ENCODE measurements at places on chromosomes 3 and 15. TPM values are rescaled to one million over a fixed set of nuclear protein-coding genes. Genes with fewer than 3 reads are reported as not detected.

GRCh38 chr3:48402281-48402732 is 27.6 kb downstream of the PLXNB1 start:
- no peaks in the 10 kb centered on the region for H3K36me3 ChIP-seq
- no peak for DNase-seq
- H3K27me3 ChIP-seq: no peaks in the 10 kb centered on the region
- H3K4me3 ChIP-seq: no peak overlapping the region

DNA sequence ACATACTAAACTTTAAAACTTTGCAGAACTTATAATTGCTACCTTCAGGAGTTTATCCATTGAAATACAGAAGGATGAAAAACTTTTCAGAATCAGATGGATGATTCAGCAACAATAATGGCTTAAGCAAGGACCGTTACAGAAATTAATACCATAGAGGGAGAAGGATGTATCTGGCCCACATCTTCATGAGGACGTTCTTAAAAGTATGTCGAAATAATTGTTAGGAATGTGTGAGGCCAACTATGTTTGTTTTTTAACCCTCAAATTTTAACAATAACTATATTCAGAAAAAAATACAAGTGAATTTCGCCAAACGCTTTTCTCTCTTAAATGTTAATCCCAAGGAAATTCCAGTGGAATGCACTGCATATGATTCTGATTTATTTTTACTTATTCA is 105.2 kb upstream of the EPHA3 start:
- no peak for DNase-seq
- H3K27ac ChIP-seq: no peak overlapping the region
- H3K36me3 ChIP-seq: no peaks in the 10 kb centered on the region

Gene RHOV
- total RNA-seq: 1.2 TPM

DNA sequence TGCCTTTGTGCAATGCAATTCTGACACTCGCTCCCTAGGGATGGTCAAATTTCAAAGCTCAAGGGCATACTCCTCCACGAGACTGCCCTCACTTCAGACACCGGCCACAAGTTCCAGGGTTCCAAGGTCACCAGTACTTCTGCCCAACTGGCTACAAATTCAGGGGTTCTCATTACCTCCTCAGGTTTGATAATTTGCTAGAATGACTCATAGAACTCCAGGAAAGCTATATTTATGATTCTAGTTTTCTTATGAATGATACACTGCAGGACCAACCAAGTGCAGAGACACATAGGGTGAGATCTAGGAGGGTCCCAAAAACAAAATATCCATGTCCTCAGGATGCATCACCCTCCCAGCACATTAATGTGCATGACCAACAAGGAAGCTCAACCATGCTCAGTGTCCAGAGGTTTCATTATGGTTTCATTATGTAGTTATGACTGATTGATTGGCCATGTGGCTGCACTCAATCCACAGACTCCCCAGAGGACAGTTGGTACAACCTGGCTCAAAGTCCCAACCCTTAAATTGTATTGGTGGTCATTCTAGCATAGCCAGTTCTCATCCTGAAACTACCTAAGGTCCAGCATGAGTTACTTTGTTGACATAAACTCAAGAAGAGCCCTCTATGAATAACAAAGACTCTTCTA is 170.4 kb upstream of the LRRN1 start:
- H3K27ac ChIP-seq: no peak overlapping the region
- H3K4me1 ChIP-seq: no peaks in the 10 kb centered on the region
- no peaks in the 10 kb centered on the region for H3K36me3 ChIP-seq

Gene COPG1
- 167 TPM for total RNA-seq

- no peak overlapping the region for H3K4me3 ChIP-seq
- H3K27me3 ChIP-seq: no peaks in the 10 kb centered on the region
- H3K36me3 ChIP-seq: no peaks in the 10 kb centered on the region
- H3K4me1 ChIP-seq: peaks cover 9% of the 10 kb centered on the region
These were observed 35.9 kb downstream of the OXNAD1 start for GRCh38 chr3:16300881-16301359.

DNA sequence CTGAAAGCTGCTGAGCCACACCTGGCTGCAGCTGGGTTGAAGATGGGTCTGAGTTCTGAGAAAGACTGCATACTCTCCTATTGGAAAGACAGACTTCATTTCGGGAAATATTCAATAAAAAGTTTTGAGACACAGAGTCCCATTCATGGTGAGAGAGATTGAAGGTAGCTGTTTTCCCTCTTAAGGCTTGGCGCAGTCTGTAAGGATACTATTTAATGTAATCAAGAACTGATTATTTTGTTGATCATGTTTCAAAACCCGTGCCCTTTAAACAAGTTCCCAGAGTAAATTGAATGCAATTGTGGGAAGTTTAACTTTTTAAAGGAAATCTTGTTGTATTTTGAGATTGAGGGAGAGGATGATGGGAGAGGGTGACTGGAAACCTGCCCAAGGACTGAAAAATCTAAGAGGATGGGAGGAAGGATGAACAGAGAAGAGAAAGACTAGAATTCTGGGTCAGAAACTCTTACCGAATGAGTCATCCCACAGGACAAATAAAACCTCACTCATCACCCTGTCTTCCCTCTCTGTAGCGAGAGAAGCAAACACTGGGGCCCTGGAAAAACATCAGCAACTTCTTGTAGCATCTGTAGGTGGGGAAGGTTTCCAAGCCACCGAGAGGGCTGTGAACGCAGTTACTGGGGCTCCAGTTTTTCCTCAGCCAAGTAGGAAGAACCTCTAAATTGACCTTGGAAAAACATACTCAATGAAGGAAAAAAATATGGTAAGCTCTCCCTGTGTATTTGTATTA is 193.2 kb upstream of the TPRG1 start:
- peak; percentile 47 for DNase-seq
- no peaks in the 10 kb centered on the region for H3K4me1 ChIP-seq
- H3K36me3 ChIP-seq: no peaks in the 10 kb centered on the region

- no peaks in the 10 kb centered on the region for H3K36me3 ChIP-seq
- DNase-seq: no peak
- peaks cover 3% of the 10 kb centered on the region for H3K4me1 ChIP-seq
- no peak overlapping the region for H3K4me3 ChIP-seq
These were observed 67.6 kb downstream of the EFCAB12 start for GRCh38 chr3:129360705-129361460.

Gene FRMD5
- total RNA-seq: 3.8 TPM

Gene EFHB
- total RNA-seq: 0.70 TPM

DNA sequence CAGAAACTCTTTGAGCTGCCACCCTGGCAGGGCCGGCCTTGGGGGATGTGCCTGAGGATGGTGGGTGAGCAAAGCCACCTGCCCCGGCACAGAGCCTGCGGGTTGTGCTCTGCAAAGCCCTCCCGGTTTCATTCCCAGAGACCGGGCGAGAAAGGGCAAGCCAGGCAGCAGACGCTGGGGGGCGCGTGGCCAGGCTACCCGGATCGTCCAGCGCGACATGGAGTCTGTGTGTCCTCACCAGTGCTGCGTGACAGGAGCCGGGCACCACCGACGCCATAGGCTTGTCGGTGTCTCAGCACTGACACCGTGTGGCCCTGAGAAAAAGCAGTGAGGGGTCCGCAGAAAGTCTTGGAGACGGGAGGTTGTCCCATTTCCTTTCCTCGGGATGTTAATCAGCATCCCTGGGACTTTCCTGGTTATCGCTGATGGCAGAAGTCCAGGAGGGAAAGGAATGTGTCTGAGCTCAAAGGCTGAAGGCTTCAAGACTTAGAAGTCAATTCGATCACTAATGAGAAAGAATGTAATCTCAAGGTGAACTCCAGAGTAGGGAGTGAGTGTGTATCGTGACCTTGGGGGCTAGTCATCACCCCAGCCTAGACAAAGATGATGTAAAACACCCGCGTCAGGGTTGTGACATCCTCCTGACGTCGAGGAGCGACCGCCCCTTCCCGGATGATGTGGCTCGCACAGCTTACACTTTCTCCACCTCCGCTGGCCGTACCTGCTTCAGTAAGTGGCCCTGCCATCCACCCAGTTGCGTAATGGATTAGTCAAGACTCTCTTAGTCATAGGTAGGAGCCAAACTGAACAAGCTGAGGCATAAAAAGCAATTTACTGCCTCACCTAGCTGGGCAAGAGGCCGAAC is 36.3 kb upstream of the PLA2G4E start:
- DNase-seq: peak; percentile 91
- H3K36me3 ChIP-seq: no peaks in the 10 kb centered on the region
- no peaks in the 10 kb centered on the region for H3K4me1 ChIP-seq
- H3K4me3 ChIP-seq: no peak overlapping the region
- H3K27me3 ChIP-seq: no peaks in the 10 kb centered on the region
- H3K27ac ChIP-seq: peak overlapping the region; percentile 88

GRCh38 chr3:178762385-178762784 is 226.1 kb downstream of the KCNMB2 start:
- no peak overlapping the region for H3K27ac ChIP-seq
- H3K4me1 ChIP-seq: no peaks in the 10 kb centered on the region
- no peak overlapping the region for H3K4me3 ChIP-seq
- no peaks in the 10 kb centered on the region for H3K36me3 ChIP-seq

Gene ADCY5
- 5.3 TPM for total RNA-seq

DNA sequence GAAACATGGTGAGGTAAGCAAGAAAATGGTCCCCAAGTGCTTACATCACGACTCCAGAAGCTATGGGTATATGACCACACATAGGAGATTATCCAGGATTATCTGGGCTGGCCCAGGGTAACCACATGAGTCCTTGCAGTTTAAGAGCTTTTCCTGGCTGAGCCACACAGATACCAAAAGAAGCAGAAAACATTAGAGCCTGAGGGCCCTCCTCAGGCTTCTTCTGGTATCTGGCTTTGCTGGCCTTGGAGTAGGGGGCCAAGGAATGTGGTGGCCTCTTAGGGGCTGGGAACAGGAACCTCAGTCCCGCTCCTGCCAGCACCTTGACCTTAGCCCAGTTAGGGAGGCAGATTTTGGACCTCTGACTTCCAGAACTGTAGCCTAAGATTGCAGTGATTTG is 259.1 kb downstream of the KCNMB2 start:
- H3K4me3 ChIP-seq: no peak overlapping the region
- no peaks in the 10 kb centered on the region for H3K36me3 ChIP-seq
- no peaks in the 10 kb centered on the region for H3K27me3 ChIP-seq
- no peak overlapping the region for H3K27ac ChIP-seq

DNA sequence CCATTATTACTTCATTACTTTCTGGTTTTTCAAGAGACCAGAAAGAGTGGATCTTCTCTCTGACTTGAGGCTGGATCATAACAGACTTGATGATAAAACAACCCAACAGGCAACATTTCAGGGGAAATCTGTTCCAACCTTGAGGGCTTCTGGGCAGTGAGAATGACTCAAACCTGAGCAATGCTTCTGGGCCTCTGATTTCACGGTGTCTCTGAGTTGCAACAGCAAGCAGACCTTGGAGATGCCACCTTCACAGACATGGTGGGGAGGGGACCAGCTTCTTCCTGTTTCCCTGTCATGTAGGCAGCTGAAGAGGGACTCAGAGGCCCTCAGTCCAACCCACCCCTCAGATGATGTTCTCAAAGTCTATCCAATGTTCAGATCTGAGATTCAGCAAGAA is 104.0 kb downstream of the ABHD5 start:
- no peaks in the 10 kb centered on the region for H3K27me3 ChIP-seq
- no peak overlapping the region for H3K27ac ChIP-seq
- H3K4me3 ChIP-seq: no peak overlapping the region
- no peaks in the 10 kb centered on the region for H3K4me1 ChIP-seq
- H3K36me3 ChIP-seq: no peaks in the 10 kb centered on the region

DNA sequence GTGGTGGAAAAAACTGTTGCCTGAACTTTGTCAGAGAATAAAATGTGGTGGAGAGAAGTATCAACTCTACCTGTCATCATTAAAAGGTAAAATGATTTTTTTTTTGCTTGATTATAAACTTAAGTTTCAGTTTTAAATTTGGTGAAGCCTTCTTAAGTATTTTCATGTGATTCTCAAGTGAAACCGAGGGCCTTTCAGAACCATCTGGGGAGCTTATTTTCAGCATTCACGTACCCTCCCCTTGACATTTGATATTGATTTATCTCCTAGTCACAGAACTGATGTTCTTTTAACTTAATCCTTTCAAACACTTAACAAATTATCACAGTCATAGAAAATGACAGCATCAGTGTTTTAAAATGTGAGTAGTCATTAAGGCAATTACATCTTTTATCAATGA is 38.5 kb downstream of the HPS3 start:
- H3K4me3 ChIP-seq: no peak overlapping the region
- H3K27me3 ChIP-seq: no peaks in the 10 kb centered on the region
- no peaks in the 10 kb centered on the region for H3K4me1 ChIP-seq
- no peak overlapping the region for H3K27ac ChIP-seq
- H3K36me3 ChIP-seq: no peaks in the 10 kb centered on the region
- DNase-seq: no peak

Gene PCSK6
- 40.5 TPM for total RNA-seq

DNA sequence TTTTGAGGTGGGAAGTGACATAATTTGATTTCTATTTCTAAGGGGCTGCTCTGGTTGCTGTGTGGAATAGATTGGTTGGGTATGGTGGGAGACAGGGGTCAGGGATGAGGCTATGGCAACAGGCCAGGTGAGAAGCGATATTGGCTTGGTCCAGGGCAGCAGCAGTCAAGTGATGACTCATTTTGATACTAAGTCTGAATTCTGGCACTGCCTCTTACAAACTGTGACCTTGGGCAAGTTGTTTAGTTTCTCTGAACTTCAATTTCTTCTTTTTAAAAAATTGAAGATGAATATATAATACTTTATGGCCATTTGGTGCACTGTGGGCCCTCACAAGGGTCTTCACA is 40.4 kb upstream of the CLSTN2 start:
- H3K4me3 ChIP-seq: no peak overlapping the region
- H3K27ac ChIP-seq: no peak overlapping the region
- no peaks in the 10 kb centered on the region for H3K4me1 ChIP-seq
- no peak for DNase-seq
- H3K36me3 ChIP-seq: no peaks in the 10 kb centered on the region

Gene EFL1
- total RNA-seq: 19.0 TPM

Gene SIN3A
- 28.8 TPM for total RNA-seq

DNA sequence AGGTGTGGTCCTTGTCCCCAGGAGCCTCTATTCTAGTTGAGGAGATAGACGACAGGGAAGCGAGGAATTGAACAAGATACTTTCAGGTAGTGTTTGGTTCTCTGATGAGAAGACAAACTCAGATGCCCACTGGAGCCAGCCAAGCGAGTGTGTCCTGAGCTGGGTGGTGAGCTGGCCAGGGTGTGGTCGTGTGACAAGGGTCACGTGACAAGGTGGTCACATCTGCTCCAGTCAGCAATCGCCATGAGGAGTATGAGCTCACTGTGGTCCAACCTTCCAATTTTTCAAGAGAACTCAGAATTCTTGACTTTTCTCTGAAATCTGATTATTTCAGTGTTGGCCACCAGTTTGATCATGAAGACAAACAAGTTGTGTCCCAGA is 39.5 kb downstream of the SLC6A6 start:
- no peaks in the 10 kb centered on the region for H3K27me3 ChIP-seq
- H3K27ac ChIP-seq: no peak overlapping the region
- no peak overlapping the region for H3K4me3 ChIP-seq
- DNase-seq: no peak
- H3K4me1 ChIP-seq: peaks cover 26% of the 10 kb centered on the region

DNA sequence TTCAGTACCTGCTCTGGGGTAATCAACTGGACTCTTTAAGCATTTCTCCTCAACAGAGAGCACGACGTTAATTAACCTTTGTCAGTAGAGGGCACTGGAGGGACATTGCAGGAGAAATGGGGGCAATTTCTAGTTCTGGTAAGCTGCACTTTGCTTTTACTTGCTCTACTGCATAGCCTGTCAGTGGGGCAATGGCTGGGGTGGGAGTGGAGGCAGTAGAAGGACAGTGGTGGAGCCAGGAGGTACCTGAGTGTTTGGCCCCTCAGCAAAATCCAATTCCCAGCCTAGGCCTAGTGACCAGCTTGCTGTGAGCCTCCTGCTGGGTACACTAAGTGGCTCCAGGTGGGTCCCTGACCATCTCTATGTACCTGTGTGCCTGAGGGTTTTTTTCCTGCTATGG is 18.3 kb upstream of the MED12L start:
- H3K27me3 ChIP-seq: no peaks in the 10 kb centered on the region
- DNase-seq: no peak
- no peaks in the 10 kb centered on the region for H3K36me3 ChIP-seq
- H3K4me1 ChIP-seq: no peaks in the 10 kb centered on the region
- H3K4me3 ChIP-seq: no peak overlapping the region
- no peak overlapping the region for H3K27ac ChIP-seq
